ENCODE measurements at places on chromosomes 13 and 19. TPM values are rescaled to one million over a fixed set of nuclear protein-coding genes. Genes with fewer than 3 reads are reported as not detected.

- no peak for DNase-seq
These were observed 214.4 kb upstream of the ZNF507 start for GRCh38 chr19:32131005-32131404.

MAP4K1 gene
- total RNA-seq = 0.96 TPM

DNA sequence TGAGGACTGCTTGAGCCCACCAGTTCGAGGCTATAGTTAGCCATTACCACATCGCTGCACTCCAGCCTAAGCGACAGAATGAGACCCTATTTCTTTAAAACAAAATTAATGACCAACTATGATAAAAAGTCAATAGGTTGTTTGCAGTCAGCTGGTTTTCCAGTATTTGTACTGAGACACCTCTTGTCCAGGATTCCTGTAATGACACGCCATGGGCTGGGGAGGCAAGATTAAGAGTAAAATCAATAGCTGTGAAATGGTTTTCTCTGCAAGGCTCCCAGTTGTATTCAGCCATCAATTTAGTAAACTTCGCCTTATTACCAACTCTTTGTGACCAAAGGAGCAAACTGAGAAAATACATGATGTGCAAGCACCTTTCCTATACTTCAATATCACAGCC is 29.5 kb downstream of the STK24 start:
- no peak for DNase-seq

DNA sequence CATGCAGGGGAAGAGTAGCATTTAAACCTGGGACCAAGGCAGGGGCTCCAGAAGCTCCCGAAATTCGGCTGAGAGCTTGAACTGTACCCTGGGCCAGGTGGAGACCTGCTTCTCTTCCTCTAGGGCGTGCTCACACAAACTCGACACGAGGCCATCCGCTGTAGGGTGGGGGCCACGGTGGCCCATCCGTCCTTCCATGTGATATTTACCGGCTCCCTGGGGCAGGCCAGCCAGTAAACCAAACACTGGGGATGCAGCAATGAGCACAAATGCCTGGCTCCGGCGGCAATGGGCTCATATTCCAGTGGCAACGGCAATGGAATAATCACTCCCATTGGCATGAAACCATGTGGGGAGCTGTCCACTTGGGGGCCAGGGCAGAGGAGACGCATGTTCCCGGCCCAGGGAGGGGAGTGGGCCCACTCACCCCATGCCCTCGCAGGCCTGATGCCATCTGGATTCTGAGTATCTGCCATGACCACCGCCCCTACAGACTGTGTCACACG is 10.8 kb downstream of the SH3GL1 start:
- DNase-seq = no peak

REXO1 gene
- total RNA-seq = 3.1 TPM

CEACAM8 gene
- total RNA-seq = 0.96 TPM

GRCh38 chr19:4576016-4576933 is 16.8 kb upstream of the SEMA6B start:
- DNase-seq = peak; percentile 61

DNA sequence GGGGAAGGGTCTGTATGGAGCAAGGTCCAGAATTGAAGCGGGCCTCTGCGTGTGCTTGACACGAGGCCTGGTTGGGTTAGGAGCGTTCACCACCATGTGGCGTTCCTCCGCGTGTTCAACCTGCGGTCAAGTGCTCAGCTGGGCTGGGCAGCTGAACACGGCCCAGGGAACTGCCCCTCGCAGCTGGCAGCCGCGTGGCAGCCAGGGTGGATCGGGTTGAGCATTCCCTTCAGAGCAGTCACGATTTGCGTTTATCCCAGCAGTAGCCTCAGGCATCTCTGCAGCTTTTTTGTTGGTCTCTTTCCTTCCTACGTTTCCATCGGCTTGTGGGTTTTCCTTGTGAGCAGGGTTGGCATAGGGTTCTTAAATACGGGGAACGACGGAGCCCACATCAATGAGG is 28.7 kb upstream of the F2RL3 start:
- DNase-seq = no peak

- DNase-seq = peak; percentile 50
These were observed 2.2 kb downstream of the ANKRD10 start for GRCh38 chr13:110912651-110913051.

GRCh38 chr19:10854350-10855089 is 6.3 kb downstream of the C19orf38 start:
- no peak for DNase-seq

DNA sequence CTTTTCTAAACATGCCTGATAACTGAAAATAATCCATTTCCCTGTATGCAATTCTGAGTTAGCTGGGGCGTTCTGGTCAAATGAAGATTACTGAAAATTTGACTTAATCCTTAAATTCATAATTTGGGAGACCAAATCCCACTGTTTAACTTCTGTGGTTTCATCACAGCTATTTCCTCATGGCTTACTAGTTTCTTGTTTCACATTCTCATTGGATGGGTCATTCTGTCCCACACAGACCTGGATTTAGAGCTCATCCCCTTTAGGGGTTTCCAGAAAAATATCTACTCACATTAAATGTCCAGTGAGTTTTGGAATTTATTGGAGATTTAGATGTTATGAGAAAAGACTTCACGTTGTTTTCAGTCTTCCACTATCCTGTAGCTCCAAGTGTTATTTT is 709.3 kb upstream of the KLHL1 start:
- no peak for DNase-seq

Measured in umbilical cord (tissue), 2 donors.